ENCODE measurements at places on chromosomes 5 and 9. TPM values are rescaled to one million over a fixed set of nuclear protein-coding genes. Genes with fewer than 3 reads are reported as not detected.

MTRR gene
- 34.5 TPM for total RNA-seq

PCA3 gene
- 0.65 TPM for total RNA-seq

PTPRD gene
- total RNA-seq: 5.8 TPM

ASB6 gene
- 15.6 TPM for total RNA-seq

TOR4A gene
- 5.0 TPM for total RNA-seq

MEIKIN gene
- not detected for total RNA-seq

KCTD16 gene
- under 0.01 TPM for total RNA-seq

IER5L gene
- total RNA-seq: 5.0 TPM

SLC6A19 gene
- total RNA-seq: not detected

DNA sequence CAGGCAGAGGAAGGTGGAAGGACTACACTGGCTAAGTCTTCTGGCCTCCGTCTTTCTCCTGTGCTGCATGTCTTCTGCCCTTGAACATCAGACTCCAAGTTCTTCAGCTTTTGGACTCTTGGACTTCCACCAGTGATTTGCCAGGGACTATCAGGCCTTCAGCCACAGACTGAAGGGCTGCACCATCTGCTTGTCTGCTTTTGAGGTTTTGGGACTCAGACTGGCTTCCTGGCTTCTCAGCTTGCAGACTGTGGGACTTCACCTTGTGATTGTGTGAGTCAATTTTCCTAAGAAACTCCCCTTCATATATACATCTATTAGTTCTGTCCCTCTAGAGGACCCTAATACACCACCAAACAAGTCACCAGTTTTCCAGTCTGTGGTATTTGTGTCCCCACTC is 9.7 kb upstream of the ANKDD1B start:
- H3K27ac ChIP-seq: no peak overlapping the region
- H3K36me3 ChIP-seq: peaks cover 38% of the 10 kb centered on the region
- no peak for DNase-seq
- no peaks in the 10 kb centered on the region for H3K4me1 ChIP-seq

- H3K4me1 ChIP-seq: peaks cover 4% of the 10 kb centered on the region
- H3K27ac ChIP-seq: no peak overlapping the region
- DNase-seq: no peak
- no peaks in the 10 kb centered on the region for H3K27me3 ChIP-seq
- H3K4me3 ChIP-seq: no peak overlapping the region
These were observed 181.9 kb downstream of the FGF18 start for GRCh38 chr5:171601266-171601881.

DNA sequence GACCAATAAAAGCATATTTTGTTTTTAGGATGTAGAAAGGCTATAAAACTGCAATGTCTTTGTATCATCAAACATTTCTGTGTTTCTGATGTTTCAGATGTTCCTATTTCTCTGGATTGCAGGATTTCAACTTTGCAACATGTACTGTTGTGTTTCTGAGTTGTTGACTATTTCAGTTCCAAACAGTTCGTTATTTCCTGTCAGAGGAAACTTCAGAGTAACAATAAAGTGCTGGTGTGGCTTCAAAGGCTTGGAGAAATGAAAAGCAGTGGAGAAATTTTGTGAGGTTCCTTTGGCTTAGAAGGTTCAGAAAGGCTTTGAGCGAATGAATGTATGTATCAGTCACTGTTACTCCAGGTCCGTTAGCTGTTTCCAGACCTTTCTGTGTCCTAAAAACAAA is 17.2 kb downstream of the TJP2 start:
- no peaks in the 10 kb centered on the region for H3K36me3 ChIP-seq
- H3K27me3 ChIP-seq: no peaks in the 10 kb centered on the region
- DNase-seq: no peak
- H3K4me3 ChIP-seq: no peak overlapping the region
- H3K4me1 ChIP-seq: peaks cover 86% of the 10 kb centered on the region

GRCh38 chr9:136578915-136579649 is 33.2 kb upstream of the NOTCH1 start:
- H3K4me1 ChIP-seq: peaks cover 28% of the 10 kb centered on the region
- no peaks in the 10 kb centered on the region for H3K27me3 ChIP-seq
- DNase-seq: no peak
- H3K4me3 ChIP-seq: no peak overlapping the region
- no peak overlapping the region for H3K27ac ChIP-seq
- H3K36me3 ChIP-seq: no peaks in the 10 kb centered on the region

- no peak for DNase-seq
- H3K4me3 ChIP-seq: no peak overlapping the region
- no peaks in the 10 kb centered on the region for H3K36me3 ChIP-seq
- no peaks in the 10 kb centered on the region for H3K4me1 ChIP-seq
- no peaks in the 10 kb centered on the region for H3K27me3 ChIP-seq
- no peak overlapping the region for H3K27ac ChIP-seq
These were observed 341.2 kb upstream of the CTNND2 start for GRCh38 chr5:12245429-12245828.

- H3K27ac ChIP-seq: no peak overlapping the region
- no peak overlapping the region for H3K4me3 ChIP-seq
- DNase-seq: no peak
- peaks cover 31% of the 10 kb centered on the region for H3K36me3 ChIP-seq
These were observed 16.2 kb downstream of the MTX3 start for GRCh38 chr5:79974886-79975285.

DNA sequence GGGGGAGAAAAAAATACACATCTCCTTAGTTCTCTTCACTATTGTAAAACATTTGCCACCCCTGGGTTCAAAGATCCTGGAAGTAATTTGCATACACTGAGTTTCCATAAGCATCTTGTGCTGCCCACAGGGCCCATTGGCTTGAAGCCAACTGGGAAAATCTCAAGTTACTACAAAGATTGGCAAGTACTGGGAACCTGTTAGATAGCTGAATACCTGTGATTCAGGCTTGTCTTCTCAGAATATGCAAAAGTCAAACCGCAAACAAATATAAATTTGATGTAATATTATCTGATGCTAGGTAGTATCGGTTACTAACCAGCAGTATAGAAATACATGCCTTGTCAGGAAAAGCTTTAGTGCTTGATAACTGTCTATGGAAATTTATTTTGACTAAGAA is 156.9 kb upstream of the FST start:
- no peak for DNase-seq
- no peaks in the 10 kb centered on the region for H3K27me3 ChIP-seq
- no peak overlapping the region for H3K4me3 ChIP-seq
- no peaks in the 10 kb centered on the region for H3K4me1 ChIP-seq
- H3K27ac ChIP-seq: no peak overlapping the region

DNA sequence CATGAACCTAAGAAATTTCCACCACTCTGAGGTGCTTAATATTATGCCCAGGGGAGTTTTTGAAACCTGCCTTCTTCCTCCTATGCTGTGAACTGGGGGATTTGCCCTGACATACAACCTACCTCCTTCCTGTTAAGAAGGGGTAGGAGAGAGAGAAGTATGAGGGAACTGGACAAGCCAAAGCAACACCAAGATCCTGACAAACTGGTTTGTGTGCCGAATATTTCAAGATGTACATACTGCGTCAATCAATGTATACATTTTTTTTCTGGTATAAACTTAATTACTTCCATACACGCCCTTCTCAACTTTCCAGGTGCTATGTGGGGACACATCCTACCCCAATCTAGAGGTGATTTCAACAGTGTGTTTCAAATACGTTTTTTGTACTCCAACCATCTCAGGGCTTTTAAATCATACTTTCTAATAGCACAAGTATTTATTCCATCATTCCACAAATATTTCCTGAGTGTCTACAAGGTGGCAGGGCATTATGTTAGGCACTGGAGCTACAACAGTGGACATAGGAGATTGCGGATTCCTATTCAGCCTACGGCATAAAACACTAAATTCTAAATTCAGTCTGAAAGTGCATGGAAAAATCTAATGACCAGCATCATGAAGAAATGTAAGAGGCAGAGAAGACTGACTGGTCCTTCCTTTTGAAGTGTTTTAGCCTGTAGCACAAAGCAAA is 70.1 kb upstream of the IFNK start:
- H3K36me3 ChIP-seq: peaks cover 8% of the 10 kb centered on the region
- H3K4me3 ChIP-seq: no peak overlapping the region
- no peaks in the 10 kb centered on the region for H3K27me3 ChIP-seq
- no peak overlapping the region for H3K27ac ChIP-seq

GRCh38 chr5:12017007-12017406 is 112.8 kb upstream of the CTNND2 start:
- H3K27me3 ChIP-seq: no peaks in the 10 kb centered on the region
- H3K27ac ChIP-seq: no peak overlapping the region
- DNase-seq: no peak

Measured in esophagus muscularis mucosa (tissue), 4 donors.